ENCODE measurements at places on chromosomes 4 and X. TPM values are rescaled to one million over a fixed set of nuclear protein-coding genes. Genes with fewer than 3 reads are reported as not detected.
A peak's percentile ranks its signal among the peaks of the same experiment; 100 is the strongest.

GRCh38 chrX:16462912-16463311, 187.0 kb upstream of the S100G start:
- DNase-seq: no peak

DNA sequence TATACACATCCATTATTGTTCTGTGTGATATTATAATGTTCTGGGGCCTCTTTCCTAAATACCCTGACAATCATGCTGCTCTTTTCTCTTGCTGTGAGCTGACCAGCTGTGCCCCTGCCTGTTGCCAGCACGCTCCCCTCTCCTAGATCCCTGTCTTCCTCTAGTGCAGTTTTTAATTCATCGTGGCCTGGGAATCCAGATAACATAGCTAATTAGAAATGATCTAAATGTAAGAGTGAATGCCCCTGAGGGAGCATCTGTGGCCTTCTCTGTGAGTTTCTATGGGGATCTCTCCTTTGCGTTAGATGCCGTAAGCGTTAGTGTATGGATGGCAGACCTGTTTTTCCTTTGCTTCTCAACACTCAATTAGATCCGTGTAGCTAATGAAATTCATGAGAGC, 434.3 kb downstream of the SPRY1 start:
- no peak for DNase-seq

STIM2 gene
- total RNA-seq: 32.9 TPM

GRCh38 chr4:64598066-64598465, 188.8 kb upstream of the TECRL start:
- DNase-seq: no peak

- DNase-seq: no peak
Observed at GRCh38 chr4:42306221-42307109, 90.8 kb upstream of the SHISA3 start.

MAGEA2B gene
- total RNA-seq: not detected

ADH1A gene
- not detected for total RNA-seq

GRCh38 chr4:86594559-86595425, 677 bp downstream of the PTPN13 start:
- peak; percentile 46 for DNase-seq

DNA sequence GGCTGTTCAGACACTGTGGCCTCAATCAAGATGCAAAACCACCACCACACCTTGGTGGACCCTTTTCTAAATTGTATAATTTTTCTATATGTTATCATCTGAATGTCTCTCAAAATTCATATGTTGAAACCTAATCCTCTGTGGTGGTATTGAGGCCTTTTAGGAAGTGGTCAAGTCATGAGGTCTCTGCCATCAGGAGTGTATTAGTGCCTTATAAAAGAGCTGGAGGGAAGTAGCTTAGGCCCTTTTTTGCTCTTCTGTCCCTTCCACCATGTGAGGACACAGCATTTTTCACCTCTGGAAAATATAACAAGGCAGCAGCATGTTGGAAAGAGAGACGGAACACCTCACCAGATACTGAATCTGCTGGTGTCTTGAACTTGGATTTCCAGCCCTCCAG, 30.5 kb upstream of the DKK2 start:
- no peak for DNase-seq

- no peak for DNase-seq
Observed at GRCh38 chr4:123706973-123707372, 310.4 kb downstream of the SPRY1 start.

- DNase-seq: no peak
Observed at GRCh38 chrX:10168226-10168625, 11.5 kb downstream of the CLCN4 start.

GRCh38 chr4:184461711-184462441, 12.5 kb downstream of the IRF2 start:
- DNase-seq: no peak

GRCh38 chrX:132648895-132649294, 160.1 kb upstream of the MBNL3 start:
- DNase-seq: no peak
